Activated naive CD4-positive, alpha-beta T cell treated with Interleukin-2 at 50 U/mL for 16 hours (primary cell): ENCODE measurements at places on chromosomes 7 and 10.

- DNase-seq = no peak
Observed at GRCh38 chr7:134071355-134072331, 55.5 kb upstream of the LRGUK start.

GRCh38 chr10:32347363-32348022 lies 535 bp upstream of the EPC1 start:
- no peak for DNase-seq

- no peak for DNase-seq
Observed at GRCh38 chr10:31896968-31897384, 31.7 kb downstream of the ARHGAP12 start.

DNA sequence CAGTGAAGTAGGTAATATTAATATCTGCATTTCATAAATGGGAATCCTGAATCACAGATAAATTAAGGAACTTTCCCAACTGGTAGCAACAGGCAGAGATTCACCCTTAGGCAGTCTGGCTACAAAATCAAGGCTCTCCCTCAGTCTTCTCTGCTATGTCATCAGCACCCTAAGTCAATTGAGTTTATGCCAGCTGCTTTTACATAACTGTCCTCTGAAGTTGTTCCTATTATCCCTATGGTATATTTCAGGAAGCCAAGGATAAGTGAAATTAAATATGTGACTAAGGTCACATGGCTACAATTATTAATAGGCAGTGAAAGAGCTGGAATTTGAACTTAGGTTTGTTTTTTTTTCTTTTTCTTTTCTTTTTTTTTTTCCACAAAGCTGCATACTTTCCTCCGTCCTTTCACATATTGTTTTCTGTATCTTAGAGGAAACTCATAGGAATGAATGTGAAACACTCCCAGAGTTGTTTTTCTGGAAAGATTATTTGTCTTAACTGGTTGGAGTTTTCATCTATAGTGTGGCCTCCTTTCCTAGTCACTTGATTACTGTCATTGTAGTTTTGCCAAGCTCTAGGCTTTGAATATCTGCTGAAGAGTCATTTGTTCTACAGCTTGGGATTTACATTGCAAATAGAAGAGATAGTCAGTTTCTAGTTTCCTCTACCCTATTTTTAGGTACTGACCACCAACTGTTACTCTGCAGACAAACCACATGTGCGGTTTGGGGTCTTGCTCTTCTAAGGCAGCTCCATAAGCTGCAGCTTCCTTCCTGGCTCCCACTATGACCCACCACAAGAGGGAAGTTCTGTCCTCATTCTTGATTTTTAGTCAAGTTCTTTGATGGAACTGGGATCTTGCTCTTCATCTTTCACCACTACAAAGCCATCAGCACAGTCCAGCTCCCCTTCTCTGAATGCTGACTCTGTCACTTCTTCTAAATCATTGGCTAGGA lies 338.0 kb upstream of the KIAA1217 start:
- no peak for DNase-seq

- no peak for DNase-seq
Observed at GRCh38 chr10:24440817-24441797, 232.2 kb downstream of the KIAA1217 start.

- no peak for DNase-seq
Observed at GRCh38 chr7:153386556-153386955, 627.0 kb downstream of the ACTR3B start.

DNA sequence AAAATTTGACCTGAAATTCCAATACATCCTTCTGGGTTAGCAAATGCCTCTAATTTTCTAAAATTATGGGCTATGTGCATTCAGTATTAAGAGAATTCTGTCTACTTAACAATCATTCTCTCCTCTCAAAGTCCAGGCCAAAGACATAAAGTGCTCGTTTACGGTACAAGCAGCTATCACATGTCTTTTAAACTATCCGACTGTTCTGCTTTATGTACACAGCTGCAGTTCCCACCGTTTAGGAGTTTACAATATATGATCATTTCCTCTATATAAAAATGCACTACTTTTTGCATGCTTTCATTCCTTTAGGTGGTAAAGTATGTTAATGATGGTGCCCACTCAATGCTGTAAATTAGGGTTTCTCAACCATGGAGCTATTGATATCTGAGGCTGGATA lies 34.0 kb downstream of the CDK6 start:
- DNase-seq = no peak

- DNase-seq = peak; percentile 10
Observed at GRCh38 chr10:74871595-74872382, 45.4 kb downstream of the KAT6B start.
